KG1 (cell line): ENCODE measurements at places on chromosomes 1 and 21.

DNA sequence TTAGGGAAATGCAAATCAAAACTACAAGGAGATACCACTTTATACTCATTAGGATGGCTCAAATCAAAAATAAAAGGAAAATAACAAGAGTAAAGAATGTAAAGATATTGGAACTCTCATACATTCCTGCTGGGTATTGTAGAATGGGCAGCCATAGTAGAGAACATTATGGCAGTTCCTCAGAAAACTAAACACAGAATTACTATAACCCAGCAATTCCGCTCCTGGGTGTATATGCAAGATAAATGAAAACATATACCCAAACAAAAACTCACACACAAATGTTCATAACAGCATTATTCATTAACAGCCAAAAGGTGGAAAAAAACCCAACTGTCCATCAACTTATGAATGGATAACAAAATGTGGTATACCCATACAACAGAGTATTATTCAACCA lies 11.4 kb downstream of the BEND5 start:
- no peak for DNase-seq

GRCh38 chr1:18668750-18669404 lies 38.2 kb downstream of the PAX7 start:
- DNase-seq: no peak

GRCh38 chr1:246483569-246483933 lies 23.5 kb downstream of the SMYD3 start:
- DNase-seq: no peak

GRCh38 chr1:32073299-32074229 lies 825 bp downstream of the TMEM39B start:
- DNase-seq: peak; percentile 61

DNA sequence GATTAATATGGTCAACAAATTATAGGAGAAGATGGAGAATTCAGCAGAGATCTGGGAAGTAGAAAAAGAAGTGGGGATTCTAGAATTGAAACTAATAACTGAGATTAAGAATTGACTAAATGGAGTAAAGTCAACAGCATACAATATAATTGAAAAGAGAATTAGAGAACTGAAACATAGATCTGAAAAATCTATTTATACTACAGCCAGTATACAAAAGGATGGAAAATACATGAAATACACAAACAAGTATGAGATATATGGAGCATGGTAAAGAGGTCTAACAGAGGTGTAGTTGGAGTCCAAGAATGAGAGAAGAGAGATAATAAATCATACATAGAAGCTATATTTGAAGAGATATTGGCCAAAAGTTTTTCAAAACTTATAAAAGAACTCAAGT lies 235.2 kb downstream of the FGGY start:
- DNase-seq: no peak

GRCh38 chr1:77824079-77824478 lies 44.6 kb downstream of the MIGA1 start:
- DNase-seq: no peak

DNA sequence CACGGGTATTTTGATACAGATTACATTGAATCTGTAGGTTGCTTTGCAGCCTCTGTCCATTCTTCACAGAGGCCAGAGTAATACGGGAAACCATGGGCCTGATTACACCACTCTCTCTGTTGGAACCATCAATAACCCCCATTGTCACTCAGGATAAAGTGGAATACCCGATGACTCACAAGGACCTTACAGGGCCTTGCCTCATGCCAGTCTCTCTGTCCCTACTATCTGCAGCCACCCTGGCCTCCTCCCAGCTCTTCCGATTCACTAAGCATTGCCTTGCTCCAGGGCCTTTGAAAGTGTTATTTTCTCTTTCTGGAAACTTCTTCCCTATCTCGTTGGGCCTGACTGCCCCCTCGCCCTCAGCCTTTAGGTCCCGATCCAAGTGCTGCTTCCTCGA lies 61.7 kb downstream of the HMGB4 start:
- no peak for DNase-seq

GRCh38 chr21:22145545-22145944 lies 1147.3 kb downstream of the NCAM2 start:
- no peak for DNase-seq

GRCh38 chr1:243343970-243344937 lies 88.4 kb downstream of the SDCCAG8 start:
- peak; percentile 32 for DNase-seq

DNA sequence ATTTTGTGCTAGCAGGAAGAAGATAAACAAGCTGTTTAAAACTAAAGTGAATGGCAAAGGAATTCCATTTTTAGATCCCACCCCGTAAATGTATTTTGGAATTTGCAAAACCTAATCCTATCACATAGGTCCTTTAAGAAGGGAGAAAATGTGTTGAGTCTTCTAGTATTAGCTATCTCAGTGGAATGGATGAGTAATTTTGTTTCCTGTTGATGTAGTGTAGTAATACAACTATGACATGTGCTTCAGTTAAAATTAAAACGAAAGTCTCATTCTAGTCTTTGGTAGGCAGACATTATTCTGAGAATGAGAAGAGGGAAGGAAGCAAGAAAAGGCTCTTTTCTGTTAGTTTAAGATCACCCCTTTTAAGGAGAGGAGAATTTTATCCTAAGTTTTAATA lies 265.9 kb upstream of the C1orf105 start:
- no peak for DNase-seq

DNA sequence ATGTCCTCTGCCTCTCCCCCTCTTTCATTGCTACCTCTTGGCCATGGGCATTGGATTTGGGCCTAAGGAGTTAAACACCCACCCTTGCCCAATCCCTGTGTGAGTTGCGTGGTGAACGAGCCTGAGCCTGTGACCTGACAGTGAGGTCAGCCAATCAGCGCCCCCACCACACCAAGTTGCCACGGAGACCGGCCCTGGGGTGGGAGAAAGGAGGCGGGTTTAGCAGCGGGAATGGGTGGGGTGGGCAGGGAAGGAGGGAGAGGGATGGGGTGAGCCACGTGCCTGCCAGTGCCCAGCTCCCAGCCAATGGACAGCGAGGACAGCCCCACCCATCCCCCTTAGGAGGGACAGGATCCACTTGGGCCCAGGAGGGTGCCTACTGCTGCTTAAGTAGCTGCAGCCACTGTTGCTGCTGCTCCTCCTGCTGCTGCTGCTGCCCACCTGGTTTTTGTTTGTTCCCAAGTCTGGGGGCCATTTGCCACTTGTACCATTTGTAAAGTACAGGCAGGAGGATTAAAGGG lies 9.5 kb downstream of the ZBTB7B start:
- DNase-seq: no peak

DNA sequence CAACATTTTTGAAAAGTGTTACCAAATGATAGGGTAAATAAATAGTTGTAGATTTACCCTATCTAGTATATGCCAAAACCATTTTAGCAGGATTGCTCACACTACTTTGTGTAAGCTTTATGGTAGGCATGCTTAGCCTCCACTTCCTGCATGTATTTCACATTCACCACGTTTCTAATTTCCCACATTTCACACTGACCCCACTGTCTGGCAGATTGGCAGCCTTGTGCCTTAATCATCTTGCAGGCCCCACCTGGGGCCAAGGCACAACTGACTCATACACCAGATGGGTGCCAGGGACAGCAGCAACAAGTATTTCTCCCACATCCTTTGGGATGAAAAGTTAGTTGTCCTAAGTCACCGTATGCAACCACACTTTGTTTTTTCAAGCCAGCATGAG lies 21.2 kb upstream of the CENPF start:
- no peak for DNase-seq

GRCh38 chr1:183804916-183805841 lies at the start of gene RGL1:
Gene RGL1 (plus strand): TSS chr1:183805120. CDS start chr1:183805298, 178 bp downstream.
- no peak for DNase-seq

DNA sequence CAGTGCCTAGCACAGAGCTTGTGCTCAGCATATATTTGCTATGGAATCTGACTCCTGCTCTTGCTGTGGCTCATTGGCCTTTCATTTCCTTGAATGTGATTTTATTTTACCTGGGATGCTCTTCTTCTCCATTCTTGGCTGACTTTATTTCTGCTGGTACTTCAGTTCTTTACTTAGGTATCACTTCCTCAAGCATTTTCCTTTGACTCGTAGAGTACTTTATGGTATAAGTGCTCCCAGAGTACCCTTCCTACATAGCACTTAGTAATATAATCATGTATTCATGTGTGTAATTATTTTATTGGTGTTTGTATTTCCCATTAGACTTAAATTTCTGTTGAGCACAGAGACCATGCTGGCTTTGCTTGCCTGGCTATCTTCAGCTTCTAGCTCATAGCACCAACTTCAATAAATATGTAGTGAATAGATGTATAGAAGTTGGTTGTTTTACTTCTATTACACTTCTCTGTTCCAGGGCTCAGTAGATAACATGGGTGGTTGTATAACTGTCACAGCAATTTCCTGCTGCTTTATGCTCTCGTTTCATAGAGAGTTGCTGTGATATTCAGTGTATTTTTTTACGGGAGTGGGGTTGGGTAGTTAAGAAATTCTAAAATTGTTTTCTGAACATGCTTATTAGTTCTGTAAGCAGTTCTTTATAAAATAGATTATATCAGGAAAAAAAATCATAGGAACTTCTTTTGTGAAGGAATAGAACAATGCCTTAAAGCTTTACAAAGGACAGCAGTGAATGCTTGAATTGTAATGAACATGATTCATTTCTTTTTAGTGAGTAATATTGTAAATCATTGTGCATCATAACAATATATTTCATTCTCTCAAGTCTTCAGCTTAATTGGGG lies 112.2 kb downstream of the NEK7 start:
- DNase-seq: no peak

GRCh38 chr1:4974981-4975685 lies 320.7 kb downstream of the AJAP1 start:
- no peak for DNase-seq

DNA sequence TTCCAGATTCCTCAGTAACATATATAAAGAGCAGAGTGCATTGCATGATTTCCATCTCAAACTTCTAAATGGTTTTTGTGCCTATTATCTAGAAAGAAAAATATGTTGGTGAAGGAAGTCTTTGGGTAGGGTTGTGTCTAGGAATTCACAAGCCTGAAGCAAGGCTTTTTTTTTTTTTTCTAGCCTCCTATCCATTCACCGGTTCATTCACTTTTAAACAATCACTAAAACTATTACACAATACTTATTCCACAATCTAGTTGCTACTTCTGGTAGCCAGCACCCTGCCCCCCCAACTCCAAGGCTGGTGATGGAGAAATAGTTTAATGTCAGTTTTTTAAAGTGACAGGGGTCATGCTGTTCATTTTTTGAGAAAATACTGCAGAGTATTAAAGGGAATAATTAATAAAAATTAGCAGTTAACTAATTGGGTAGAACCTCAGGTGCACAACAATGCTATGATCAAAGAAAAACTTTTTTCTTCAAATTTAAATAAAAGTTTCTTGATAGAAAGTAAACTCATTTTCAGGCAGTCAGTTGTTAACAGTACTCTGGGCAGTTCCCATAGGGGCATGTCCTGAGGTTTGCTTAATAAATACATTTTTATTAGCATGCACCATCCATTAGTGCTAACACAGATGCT lies 10.9 kb downstream of the IRF2BP2 start:
- no peak for DNase-seq

DNA sequence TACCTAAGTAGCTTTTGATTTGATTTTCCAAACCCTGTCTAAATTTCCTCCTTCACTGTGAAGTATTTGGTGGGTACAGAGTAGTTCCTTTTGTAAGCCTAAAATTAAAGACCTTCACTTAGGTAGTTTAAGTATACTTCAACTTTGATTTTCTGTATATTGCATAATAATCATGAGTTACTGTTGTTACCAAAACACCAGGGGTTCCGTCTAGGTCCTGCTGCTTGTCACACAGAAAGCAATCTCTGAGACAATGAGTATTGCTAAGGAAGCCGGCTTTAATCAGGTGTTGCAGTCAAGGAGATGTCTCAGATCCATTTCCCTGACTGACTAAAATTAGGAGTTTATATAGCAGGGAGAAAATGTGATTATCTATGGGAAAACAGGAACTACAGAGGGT lies 15.3 kb downstream of the RPS6KC1 start:
- no peak for DNase-seq

DNA sequence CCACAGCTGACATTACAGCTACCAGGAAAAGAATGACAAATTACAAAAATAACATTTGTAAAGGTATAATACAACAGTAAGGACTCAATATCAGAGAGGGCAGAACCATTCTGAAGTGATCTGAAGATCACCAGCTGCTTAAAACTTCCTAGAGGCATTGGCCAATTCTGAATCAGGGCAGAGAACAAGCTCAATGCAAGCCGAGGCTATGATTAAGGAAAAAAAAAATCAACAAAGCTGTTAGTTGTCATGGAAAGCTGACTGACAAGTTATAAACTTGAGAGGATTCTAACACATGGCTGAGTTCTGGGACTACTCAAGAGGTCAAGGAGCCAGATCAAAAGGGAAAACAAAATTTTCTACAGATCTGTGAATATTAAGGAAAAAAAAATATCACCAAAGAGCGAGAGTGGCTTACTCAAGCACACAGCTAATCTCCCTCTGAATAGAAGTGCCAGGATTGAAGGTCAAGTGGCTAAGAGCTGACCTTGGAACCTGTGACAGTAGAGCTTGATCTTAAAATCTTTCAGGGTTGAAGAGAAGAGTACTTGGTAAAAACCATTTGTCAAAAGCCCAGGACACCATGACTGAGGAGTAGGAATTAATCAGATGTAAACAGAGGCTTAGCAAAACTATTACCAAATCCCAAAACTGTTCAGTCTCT lies 383.4 kb downstream of the USP25 start:
- DNase-seq: no peak

DNA sequence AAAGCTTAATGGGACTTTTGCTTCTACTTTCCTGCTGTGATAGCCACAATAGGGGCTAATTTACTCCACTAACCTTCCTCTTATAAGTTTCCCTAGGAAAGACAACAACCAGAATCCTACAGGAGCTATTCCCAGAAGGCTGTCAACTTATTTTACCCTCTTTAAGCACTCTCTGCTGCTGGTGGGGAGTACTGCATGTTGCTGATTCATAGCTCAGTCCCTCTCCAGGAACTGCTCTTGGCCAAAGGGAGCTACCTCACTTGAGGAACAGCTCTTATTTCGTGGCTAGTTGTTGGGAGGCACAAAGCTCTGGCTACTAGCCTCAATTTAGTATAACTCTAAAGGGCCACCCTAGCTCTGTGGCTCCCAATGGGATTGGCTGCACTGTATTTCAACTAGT lies 37.2 kb downstream of the ADSS2 start:
- no peak for DNase-seq

DNA sequence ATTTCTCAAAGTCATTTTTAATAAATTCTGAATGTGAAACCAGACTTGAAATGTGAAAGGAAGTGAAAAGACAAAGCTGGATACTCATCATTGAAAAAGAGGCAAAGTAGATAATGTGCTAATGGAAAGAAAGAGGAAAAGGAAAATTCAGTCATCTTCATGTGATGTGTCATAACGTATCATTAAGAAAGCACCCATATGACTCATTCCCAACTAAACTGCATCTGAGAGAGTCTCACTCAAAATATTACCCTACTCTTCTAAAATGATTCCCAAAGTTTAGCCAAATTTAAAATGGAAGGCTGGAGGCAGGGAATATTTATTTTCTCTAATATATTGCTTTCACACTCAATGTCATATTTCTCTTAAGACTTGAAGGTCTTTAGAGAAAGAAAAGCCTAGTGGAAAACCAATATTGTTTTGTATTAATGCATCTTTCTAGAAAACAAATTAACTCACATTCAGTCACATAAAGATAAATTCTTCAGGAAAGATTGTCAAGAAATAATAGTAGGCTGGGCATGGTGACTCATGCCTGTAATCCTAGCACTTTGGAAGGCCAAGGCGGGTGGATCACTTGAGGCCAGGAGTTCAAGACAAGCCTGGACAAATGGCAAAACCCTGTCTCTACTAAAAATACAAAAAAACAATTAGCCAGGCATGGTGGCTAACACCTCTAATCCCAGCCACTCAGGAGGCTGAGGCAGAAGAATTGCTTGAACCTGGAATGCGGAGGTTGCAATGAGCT lies 129.9 kb downstream of the SLC30A10 start:
- no peak for DNase-seq

- DNase-seq: no peak
Measured at GRCh38 chr1:171254859-171255258, 6.6 kb downstream of the FMO1 start.
